ENCODE measurements at places on chromosomes 16 and 17.

DNA sequence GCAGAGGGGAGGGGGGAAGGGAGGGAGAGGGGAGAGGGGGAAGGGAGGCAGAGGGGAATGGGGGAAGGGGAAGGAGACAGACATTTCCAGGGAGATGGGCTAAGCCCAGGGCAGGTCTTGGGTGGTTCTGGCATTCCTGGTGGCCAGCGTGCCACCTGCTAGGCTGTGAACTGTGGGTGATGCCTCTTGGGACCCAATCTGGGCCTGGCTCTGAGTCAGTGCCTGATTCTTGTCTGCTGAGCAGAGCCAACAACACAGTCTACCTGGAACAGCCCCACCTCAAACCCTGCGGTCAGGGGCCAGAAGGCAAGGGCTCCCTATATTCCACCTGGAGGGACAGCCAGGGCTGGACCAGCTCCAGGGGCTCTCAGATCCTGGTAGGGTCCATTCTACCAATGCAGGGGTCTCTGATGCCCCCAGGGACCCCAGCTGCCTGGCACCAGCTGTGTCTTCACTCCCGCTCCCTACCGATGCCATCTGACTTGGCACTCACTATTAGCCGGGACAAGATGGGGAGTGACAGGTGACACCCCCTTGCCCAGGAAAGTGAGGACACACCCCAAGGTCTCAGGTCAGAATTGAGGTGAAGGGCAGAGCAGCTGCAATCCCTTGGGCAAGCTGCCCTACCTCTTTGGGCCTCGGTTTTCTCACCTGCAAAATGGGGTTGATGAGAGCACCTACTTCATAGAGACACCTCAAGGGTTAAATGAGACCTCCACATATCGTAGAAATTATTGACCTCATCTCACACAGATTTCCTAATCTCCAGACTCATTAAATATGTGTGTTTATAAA lies 87.2 kb downstream of the LITAF start:
- DNase-seq = no peak

- no peak for DNase-seq
Observed at GRCh38 chr17:46879101-46879500, 27.7 kb downstream of the WNT9B start.

- no peak for DNase-seq
Observed at GRCh38 chr16:19872179-19872863, 12.3 kb downstream of the GPRC5B start.

DNA sequence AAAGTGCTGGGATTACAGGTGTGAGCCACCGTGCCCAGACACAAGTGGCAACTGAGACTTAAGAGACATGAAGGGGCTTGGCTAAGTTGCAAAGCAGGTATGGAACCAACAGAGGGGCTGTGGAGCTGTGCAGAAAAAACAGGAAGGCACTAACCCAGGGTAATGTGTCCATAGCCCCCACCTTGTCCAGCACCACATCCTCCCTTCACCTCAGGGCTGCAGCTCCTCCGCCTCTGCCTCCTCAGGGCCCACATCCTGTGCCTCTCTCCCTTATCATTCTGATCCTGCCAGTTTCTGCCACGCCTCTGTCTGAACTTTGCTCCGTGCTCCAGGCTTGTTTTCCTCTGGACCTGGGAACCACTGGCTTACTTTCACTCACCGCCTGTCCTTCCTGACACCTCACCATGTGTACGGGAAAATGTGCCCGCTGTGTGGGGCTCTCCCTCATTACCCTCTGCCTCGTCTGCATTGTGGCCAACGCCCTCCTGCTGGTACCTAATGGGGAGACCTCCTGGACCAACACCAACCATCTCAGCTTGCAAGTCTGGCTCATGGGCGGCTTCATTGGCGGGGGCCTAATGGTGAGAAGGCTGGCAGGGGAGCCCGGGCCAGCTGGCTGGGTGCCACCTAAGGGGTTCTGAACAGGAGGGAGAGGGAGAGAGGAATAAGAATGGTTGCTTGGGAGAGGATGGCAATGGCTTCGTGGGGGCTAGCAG lies at the start of gene TM4SF5:
TSS of gene TM4SF5 (plus strand) at position 368 of the 716 bp plus-strand sequence. CDS start at position 405, 37 bp downstream.
- no peak for DNase-seq

GRCh38 chr17:30241051-30241450 lies 5.6 kb upstream of the SLC6A4 start:
- no peak for DNase-seq

DNA sequence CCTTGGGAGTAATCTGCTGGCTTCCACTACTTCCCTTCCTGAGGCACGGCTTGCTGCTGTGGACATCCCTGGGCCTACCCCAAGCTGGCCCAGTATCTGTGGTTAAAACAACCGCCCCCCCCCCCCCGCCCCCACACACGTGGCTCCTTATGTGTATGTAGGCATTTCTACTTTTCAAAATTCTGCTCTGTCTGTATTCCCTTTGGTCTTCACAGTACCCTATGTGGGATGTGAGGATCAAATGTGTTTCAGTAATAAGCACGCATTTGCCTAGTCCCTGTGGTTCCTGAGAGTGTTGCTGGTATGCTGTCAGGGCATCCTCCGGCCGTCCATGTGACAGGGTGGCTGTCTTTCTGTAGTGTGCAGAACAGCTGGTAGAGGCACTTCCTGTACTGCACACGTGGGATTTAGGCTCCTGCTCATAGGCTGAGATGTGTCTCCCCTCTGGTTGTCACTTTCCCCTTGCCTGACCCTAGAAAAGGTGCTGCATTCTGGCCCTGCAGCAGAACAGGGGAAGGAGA lies 2.2 kb downstream of the NT5M start:
- DNase-seq = peak; percentile 75

- no peak for DNase-seq
Observed at GRCh38 chr16:51762081-51762996, 611.3 kb upstream of the SALL1 start.

DNA sequence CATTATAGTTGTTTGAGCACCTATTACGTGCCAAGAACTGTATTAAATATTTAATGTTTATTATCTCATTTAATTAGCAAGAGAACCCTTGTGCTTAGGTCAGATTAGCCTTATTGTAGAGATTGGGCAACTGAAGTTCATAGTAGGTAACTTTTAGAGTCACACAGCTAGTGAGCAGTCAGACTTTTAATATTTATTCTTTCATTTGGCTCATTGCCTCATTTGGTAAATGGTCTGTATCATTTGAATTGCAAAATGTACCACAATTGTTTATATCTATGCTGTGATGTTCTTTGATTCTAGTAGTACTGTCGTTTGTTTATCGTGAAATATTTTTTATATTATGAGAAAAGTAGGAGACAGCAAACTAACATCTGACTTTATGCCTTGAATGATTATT lies 7.6 kb downstream of the CLTC start:
- no peak for DNase-seq

DNA sequence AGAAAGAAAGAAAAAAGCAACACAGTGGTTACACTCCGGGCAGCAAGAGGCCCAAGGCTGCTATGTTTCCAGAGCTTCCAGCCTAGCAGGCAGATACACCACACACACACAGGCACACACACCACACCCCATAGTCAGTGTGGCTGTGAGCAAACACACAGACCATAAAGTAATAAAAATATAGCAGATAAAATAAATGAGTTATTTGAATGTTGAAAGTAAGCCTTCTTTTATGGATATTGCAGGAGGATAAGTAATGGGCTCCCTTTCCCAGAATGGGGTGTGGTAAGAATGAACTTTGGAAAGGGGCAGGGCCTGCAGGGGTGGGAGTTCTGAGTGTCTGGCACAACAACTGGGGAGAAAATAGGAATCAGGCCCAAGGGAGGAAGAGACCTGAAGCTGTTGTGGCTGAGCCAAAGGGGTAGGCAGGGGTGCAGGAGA lies 4.8 kb upstream of the CDK5RAP3 start:
- DNase-seq = no peak

DNA sequence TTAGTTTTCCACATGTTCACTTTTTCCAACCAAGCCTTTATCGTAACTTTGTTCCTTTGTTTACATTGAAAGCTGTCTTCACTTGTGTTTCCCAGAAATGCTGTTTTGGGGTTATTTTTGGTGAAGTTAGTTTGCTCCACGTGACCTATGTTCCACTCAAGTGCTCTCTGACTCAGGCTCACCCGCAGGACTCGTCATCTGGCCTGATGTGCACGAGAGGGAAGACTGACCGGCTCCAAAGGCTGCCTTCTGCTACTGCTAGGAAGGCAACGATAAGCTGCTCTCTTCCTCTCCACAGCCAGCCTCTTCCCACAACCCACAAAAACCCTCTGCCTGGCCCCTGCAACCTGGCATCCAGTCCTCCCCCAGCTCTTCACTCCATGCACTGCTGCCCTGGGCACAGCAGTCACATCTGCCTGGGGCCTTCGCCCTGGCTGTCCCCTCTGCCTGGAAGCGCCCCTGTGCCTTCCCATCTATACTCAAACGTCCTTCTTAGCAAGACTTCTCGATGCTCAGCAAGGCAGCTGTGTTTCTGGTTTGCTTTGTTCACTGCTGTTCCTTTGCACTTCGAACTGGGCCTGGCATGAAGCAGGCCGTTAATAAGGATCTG lies 28.0 kb downstream of the ZCCHC14 start:
- DNase-seq = peak; percentile 61

DNA sequence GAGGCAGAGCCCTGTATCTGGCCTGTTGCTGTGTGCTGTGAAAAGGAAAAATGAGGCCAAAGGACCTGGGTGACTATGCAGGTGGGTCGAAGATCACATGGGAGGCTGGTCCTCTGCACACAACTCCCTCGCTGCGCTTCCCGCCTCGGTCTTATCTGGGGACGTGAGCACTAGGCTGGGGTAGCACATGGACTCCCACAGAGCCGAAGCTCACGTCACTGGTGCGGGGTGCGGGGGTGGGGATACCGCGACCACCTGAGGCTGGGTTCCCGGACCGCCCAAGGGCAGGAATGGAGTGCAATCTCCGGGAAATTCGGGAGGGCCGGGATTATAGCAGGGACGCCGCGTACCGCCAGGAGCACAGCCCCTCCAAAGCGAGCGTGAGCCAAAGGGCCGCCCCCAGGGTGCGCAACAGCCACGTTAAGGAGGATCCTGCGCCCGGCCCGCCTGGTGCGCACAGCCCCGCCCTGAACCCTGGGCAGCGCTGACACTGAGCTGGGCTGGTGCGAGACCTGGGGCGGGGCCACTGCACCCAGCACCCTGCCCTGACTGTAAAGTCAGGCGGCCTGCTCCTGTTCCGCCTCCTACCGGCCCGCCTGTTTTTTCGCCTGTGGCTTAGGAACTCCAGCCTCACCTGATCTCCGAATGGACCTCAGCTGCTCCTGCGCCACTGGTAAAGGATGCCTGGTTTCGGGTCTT lies 4.8 kb downstream of the MT1A start:
- DNase-seq = peak; percentile 77

DNA sequence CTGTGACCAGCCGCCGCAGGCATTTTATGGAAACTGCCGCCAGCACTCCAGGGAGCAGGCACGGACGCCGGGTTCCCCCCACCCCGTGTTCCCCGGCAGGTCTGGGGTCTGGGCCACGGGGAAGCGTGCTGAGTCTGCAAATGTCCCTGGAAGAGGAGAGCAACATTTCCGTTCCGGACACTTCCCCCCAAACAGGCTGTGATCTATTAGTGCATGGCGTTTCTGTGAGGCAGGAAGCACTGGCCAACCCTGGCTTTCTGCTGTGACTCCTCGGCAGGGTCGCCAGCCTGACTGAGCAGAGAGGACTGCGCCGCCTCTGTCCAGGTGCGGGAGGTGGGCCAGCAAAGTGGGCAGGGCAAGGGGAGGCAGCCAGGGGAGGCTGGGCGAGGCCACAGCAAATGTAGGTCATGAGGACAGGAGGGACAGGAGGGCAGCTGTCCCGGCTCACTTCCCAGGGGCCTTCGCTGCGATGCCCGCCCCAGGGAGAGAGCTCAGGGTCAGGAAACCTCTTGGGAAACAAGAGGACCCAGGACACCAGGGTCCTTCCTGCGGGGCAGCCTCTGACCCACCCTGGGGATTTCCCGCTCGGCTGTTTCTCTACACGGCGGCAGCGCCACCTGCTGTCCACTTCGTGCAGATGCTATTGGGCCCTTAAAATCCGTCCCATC lies 9.5 kb downstream of the FOXF1 start:
- DNase-seq = peak; percentile 46

DNA sequence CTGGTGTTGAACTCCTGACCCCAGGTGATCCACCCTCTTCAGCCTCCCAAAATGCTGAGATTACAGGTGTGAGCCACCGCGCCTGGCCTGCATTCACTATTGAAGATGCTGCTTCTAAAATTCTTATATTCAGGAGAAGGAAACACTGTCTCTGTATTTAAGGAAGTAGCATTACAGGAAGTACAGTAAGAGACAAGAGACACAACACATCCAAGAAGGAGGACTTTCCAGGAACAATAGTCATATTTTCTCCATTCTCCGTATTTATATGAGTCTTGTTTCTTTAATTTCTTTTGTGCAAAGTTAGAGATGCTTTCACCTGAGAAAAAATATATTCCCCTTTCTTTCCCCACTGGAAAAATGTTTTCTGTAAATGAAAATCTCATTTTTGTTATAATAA lies 18.3 kb upstream of the ABCA3 start:
- DNase-seq = no peak

DNA sequence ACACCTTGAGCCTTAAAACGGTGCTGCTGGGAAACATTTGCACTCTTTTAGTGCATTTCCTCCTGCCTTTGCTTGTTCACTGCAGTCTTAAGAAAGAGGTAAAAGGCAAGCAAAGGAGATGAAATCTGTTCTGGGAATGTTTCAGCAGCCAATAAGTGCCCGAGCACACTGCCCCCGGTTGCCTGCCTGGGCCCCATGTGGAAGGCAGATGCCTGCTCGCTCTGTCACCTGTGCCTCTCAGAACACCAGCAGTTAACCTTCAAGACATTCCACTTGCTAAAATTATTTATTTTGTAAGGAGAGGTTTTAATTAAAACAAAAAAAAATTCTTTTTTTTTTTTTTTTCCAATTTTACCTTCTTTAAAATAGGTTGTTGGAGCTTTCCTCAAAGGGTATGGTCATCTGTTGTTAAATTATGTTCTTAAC lies 4.4 kb downstream of the SOX9 start:
- DNase-seq = no peak

DNA sequence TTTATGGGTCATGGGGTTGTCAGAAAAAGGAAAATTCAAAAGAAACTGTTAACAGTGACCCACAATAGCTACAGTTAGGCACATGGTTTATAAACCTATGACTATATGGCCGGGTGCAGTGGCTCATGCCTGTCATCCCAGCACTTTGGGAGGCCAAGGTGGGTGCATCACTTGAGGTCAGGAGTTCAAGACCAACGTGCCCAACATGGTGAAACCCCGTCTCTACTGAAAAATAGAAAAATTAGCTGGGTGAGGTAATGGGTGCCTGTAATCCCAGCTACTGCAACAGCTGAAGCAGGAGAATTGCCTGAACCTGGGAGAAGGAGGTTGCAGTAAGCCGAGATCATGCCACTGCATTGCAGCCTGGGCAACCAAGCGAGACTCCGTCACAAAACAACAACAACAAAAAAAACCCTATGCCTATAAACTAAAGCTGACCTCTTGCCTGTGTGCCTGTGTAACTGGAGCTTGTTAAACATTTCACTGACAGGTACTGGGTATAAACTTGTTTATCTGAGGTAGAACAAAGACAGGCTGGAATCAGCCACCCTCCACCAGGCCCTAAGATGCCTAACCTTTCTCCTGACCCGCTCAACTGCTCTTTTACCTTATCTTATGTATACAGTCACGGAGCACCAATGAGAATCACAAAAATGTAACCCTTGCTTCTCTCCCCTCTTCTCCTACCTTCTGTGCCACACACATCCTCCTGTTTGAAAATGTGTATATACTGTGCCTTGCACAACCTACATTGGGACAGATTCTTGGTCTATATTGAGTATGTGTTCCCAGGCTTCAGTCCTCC lies 62.9 kb upstream of the ATF7IP2 start:
- DNase-seq = no peak
